Placental epithelial cell (primary cell): ENCODE measurements at places on chromosomes 11 and 22. TPM values are rescaled to one million over a fixed set of nuclear protein-coding genes. Genes with fewer than 3 reads are reported as not detected.

Gene CSF2RB
- 5.5 and 6.9 TPM in 2 replicates for total RNA-seq

Gene F2
- not detected in 2 replicates for total RNA-seq

Gene PHF21A
- 12.9 and 22.0 TPM in 2 replicates for total RNA-seq

Gene KRTAP5-10
- not detected in 2 replicates for total RNA-seq

Gene OR52I1
- not detected in 2 replicates for total RNA-seq

Gene CALCA
- total RNA-seq = not detected in 2 replicates

Gene GAL3ST3
- total RNA-seq = not detected in 2 replicates

Gene MGAT3
- total RNA-seq = 0.54 and 2.4 TPM in 2 replicates

Gene KCNJ4
- total RNA-seq = not detected in 2 replicates

Gene DDX25
- 0.79 TPM in 1 of 2 replicates, not detected in the other for total RNA-seq

Gene TP53I11
- total RNA-seq = under 0.01 TPM in 1 of 2 replicates, not detected in the other

Gene ZBTB3
- total RNA-seq = 25.9 and 32.9 TPM in 2 replicates
